ENCODE measurements at places on chromosomes 1 and 21.

DNA sequence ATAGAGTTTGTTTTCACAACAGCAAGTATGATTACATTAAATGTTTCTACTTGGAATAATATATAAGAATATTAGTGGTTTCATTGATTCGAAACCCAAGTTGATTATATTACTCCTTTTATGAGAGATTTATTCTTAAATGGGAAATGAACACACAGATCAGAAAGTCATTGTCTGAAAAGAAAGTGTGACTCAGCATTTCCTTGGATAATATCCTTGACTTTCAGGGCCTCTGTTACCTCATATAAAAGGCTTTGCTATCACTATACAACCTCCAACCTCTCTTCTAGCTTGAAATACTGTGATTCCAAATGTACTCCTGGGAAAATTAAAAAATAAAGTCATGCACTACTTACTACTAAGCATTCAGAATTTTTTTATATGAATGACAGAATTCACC is 295.3 kb upstream of the LYPLAL1 start:
- no peak for DNase-seq

DNA sequence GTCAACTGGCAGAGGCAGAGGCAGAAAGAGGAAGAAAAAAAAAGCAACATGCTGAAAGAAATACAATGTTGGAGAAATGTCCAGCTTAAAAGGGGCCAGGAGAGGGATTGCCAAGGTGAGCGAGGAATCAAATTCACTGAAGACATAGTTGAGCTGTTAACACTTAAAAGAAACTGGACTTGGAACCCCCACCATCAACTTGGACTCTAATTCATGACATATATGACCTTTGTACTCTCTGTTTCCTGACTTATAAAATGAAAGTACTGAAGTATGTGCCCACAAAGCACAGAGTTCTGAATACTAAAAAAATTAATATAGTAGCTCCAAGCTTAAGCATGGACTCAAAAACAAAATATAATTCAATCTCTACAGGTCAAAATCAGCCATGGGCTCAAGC is 16.1 kb downstream of the PRR9 start:
- DNase-seq, result no peak

DNA sequence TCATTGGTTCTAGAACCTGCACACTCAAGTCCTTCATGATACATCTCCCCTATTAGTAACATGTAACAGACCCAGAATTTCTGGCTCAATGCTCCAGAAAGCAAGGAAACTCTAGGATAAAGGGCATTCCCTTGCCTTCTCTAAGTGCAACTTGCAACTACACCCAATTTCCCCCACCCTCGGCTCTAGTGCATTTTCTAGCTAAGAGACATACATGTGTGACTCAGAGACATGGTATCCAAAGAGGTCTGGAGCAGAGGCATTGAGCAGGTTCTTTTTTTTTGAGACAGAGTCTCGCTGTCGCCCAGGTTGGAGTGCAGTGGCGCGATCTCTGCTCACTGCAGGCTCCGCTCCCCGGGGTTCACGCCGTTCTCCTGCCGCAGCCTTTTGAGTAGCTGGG is 132.9 kb downstream of the ZC3H11B start:
- no peak for DNase-seq

DNA sequence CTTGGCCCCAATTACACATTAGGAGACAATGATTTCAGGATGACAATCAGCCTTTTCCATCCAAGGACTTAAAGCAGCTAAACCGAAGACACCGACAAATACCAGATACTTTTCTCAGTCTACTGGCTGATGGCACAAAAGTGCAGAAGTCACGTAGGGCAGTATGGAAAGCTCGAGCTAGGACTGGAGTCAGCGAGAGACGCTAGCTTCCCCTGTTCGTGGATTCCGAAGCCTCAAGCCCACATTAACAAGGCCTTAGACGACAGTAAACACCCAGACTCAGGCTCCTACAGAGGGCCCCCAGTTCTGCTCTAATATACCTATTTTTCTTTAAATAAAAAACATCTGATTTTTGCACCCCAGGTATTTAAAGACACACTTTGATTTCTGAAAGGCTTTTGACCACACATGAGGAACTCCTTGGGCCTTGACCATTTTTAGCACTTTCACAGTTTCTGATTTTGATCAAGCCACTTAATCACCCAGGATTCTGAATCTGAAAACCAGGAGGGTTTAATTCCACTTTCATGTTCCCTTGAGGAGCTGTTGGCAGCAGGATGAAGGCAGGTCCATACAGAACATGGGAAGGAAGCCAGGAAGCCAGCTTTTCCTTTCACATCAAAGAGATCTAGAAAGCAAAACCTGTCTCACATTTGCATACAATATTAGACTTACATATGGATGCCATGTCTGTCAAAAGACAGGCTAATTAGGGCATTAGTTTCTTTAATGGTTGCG is 204.1 kb downstream of the GABPA start:
- DNase-seq, result no peak

- no peak for DNase-seq
These were observed 81.2 kb upstream of the TMPRSS2 start for GRCh38 chr21:41589131-41589530.

DNA sequence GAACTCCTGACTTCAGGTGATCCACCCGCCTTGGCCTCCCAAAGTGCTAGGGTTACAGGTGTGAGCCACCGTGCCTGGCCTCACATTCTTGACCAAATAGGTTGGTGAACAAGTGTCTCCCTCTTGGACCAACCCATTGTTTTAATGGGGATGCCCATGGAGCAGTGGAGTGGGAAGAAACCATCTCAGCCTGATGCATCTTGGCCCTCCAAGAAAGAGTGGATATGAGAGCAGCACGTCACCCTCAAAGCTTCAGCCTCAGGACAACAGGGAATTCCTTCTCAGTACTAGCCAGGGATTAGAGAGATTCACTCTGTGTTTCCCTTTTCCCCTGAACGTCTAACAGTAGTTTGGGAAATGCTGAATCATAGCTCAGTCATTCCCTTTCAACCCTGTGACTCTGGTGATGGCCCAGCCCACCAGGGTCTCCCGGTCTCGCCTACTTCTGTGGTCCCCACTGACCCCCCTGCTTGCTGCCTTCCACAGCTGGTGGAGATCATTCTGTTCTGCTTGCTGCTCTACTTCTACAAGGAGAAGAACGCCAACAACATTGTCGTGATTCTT is 37.4 kb downstream of the NIPAL3 start:
- no peak for DNase-seq

GRCh38 chr1:4161366-4162006 is 261.4 kb upstream of the C1orf174 start:
- no peak for DNase-seq

DNA sequence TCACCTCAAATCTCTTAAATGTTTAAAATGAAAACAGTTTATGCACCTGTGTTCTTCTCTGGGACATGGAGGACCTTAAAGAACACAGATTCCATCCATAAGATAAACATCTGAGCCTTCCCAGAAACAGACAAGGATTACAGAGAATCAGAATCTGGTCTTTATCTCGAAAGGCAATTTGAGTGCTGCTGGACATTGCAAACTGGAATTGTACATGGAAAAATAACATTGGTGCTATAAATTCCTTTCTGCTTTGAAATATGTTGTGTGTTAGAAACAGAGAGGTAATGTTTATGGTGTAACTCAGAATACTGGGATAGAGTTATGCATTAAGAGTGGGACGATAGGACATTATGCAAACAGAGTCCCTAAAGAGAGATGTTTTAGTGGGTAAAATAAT is 6.6 kb upstream of the DDR2 start:
- no peak for DNase-seq

- DNase-seq, result no peak
These were observed 165.5 kb upstream of the KCNJ6 start for GRCh38 chr21:38081708-38082107.

DNA sequence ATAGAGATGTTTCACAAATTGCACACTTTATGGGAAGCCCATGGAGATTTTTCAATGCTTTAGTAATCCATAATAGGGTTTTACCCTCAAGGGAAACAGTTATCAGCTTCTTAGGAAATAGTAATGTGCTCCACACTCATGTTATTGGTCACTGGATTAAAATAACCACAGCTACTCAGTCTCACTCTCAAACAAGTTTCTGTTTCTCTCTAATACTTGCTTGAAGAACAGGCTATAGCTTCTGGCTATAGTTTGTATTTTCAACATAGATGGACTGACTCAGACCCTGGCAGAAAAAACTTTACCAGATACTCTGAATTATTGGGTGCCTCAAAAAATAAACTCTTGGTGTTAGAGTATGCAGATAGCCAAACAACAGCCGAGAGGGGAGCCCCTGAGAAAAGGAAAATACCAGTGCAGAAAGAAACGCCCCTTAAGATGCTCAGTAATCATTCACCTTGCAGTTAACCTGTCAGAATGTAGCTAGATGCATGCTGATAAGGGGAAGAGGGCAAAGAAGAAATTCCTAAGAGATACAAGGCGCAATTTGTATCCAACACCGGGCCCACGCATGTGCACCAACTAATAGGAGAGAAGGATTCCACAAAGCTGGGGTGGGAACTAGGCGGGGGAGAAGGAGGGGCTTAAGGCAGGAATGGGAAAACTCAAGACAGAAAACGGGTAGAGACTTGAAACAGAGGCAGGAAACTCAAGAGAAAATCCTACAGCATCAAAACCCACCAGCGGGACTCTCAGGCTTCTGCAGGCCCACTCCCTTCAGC is 30.4 kb upstream of the PDE4B start:
- no peak for DNase-seq

- DNase-seq, result no peak
These were observed 317.6 kb downstream of the DPYD start for GRCh38 chr1:97603218-97603617.

DNA sequence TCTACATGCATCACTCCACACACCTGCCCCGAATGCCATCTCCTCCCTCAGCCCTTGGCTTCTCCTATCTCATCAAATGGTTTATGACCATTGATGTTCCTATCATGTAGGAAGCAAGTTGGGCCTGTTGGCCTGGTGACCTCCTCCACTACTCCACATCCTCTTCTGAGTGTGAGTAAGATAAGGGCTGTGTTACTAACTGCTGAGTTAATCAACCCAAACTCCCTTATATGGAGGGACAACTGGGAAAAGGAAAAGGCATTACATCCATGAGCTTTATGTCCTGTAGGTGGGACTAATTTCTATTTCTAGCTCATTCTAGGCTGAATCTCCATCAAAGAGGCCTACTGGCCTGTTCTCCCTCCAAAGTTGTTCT is 57.6 kb downstream of the WLS start:
- no peak for DNase-seq

GRCh38 chr1:85259912-85260274 is 431 bp upstream of the C1orf52 start:
- no peak for DNase-seq

DNA sequence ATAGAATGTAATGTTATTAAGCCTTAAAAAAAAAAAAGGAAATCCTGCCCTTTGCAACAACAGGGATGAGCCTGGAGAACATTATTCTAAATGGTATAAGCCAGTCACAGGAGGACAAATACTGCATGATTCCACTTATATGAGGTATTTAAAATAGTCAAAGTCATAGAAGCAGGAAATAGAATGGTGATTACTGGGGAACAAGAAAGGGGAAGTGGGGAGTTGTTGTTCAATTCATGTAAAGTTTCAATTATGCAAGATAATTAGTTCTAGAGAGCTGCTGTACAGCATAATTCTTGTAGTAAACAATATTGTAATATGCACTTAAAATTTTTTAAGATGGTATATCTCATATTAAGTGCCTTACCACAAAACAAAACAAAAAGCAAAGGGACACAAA is 13.2 kb downstream of the FCER1A start:
- DNase-seq, result no peak

DNA sequence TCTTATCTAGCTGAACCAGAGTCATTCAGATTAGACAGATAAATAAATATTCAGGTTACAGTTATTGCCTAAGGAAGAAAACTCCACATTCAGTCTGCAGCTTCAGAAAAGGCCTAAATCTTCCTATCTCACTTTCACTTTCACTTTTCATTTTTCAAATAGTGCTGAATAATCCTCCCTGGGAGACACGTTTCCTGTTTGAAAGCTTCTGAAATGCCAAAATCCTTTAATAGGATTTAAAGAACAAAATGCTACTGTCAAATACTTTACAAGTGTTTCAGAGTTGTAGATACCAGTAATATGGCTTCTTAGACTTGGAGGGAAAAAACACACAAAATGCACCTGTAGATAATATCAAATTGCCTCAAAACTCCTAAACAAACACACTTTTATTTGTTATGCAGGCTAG is 3.9 kb downstream of the PSMB2 start:
- DNase-seq, result peak; percentile 22

DNA sequence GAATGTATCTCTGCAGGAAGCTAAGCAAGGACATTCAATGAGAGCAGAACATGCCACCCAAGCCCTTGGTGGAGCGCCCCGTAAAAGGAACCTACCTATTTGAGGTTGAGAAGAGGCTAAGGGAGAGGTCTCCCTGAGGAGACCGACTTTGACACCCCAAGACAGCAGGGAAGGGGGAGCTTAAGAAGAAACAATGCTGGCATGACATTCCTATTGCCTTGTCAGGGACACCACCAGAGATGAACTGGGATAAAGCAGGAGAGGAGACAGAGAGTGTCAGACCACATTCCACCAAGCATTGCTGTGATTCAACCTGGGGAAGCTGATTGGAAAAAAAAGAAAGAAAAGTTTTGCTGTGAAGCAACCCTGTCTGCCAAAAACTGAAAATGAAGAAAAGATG is 13.3 kb upstream of the S100A2 start:
- DNase-seq, result no peak

- DNase-seq, result no peak
These were observed 624 bp downstream of the SLC41A1 start for GRCh38 chr1:205812271-205812877.

DNA sequence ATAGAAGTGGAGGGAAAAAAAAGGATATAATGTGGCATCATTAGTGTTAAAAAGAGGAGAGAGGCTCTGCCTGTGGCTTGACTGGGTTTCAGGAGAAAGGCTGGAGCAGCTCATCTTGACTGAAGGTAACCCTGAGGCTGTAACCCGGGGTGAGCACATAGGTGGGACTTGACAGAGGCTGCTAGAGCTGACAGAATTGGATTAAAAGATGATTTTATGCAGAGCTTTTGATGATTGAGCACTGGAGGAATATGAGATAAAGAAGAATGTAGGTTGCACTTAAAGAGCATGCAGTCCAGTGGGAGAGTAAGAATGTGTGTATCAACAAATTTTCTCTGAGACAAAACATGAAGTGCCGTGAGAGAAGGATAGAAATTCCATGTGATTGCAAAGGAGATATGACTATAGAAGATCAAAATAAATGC is 17.3 kb downstream of the LAMC1 start:
- no peak for DNase-seq

GRCh38 chr21:44088401-44088780 is 18.8 kb upstream of the PWP2 start:
- no peak for DNase-seq

- DNase-seq, result no peak
These were observed 111.5 kb downstream of the CNIH3 start for GRCh38 chr1:224727351-224728289.

GRCh38 chr21:16708101-16708835 is 804.6 kb upstream of the CXADR start:
- no peak for DNase-seq

DNA sequence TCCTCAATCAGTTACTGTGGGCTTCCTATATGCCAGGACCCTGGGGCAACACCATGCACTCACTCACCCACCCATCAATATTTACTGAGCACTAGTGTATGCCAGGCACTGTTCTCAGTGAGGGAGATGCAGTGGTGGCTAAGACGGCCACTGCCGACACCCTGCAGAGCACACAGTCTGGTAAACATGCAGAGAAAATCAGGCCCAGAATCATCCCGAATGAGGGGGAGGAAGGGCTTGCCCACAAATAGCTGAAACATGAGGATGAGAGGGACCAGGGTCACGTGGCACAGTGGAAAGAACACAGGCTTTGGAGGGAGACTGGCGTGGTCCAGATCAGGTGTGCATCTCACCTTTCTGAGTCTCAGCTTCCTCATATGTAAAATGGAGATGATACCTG is 89.2 kb upstream of the IGSF21 start:
- DNase-seq, result no peak
